ENCODE measurements at places on chromosomes 2 and 18. TPM values are rescaled to one million over a fixed set of nuclear protein-coding genes. Genes with fewer than 3 reads are reported as not detected.

DNA sequence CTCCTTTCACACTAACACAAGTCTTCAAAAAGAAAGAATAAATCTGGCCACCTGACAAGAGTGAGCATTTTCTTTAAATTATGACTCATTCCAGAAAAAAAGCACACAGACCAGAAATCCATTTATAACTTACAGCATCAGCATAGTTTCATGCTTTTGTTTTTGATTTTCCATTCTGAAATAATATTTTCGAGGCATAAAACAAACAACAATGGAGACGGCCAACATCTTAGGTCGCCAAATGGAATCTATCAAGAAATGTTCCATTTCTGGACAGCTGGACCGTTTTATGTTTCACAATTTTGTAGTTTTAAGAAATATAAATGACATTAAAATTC, 165.4 kb upstream of the ZFP36L2 start:
- H3K4me3 ChIP-seq, result no peak overlapping the region
- peak; percentile 52 for DNase-seq
- no peaks in the 10 kb centered on the region for H3K27me3 ChIP-seq
- H3K36me3 ChIP-seq, result no peaks in the 10 kb centered on the region

DNA sequence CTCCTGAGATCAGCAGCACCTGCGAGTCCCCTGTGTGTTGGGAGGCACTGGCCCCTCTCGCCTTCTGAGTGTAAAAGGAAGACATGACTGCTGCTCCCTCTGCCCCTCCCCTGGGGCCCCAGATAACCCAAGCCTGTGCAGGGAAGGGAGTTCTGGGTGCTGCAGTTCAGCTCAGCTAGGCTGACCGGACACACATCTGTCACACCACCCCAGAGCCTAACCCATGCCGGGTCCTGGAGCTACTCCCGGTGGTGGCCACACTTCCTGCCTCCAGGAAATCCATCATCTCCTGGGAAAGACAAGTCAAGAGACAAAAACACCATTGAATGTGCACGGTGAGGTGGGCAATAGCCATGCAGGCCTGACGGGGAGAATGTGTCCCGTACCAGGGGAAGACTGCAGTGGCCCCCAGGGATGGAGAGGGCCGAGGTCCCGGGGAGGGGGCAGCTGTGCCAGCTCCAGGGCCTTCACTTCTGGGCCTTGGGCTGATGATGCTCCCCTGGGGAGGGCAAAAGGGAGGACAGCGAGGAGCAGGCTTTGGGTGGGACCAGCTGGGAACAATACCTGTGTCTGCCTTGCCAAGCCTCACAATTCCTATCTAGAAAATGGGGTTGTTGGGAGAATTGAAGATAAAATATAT, 210.6 kb downstream of the TFCP2L1 start:
- no peaks in the 10 kb centered on the region for H3K36me3 ChIP-seq
- no peak for DNase-seq
- no peaks in the 10 kb centered on the region for H3K27me3 ChIP-seq
- H3K4me1 ChIP-seq, result peaks cover 12% of the 10 kb centered on the region
- H3K27ac ChIP-seq, result no peak overlapping the region
- no peak overlapping the region for H3K4me3 ChIP-seq

Gene ALPG
- total RNA-seq, result 0.27 TPM

DNA sequence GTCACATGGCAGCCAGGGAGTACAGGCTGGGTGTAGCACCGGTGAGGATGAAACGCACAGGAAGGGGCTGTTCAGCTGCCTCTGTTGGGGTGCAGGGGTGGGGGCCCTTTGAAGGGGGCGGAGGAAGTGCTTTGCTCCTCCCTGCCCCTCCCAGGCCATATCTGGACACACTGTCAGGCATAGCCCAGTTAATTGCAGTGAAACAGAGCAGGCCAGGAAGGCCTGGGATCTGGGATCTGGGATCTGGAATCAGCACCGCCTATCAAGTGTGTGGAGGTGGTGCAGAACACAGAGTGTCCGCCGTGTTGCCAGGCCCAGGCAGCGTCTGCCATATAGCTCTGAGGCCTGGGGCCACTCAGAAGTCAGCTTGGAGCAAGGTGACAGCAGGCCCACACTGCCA, 119.3 kb upstream of the MSH2 start:
- H3K36me3 ChIP-seq, result no peaks in the 10 kb centered on the region
- H3K27ac ChIP-seq, result no peak overlapping the region
- H3K4me3 ChIP-seq, result no peak overlapping the region
- H3K27me3 ChIP-seq, result no peaks in the 10 kb centered on the region
- no peak for DNase-seq

Gene TGFA
- total RNA-seq, result 0.55 TPM

- H3K4me3 ChIP-seq, result no peak overlapping the region
- no peaks in the 10 kb centered on the region for H3K36me3 ChIP-seq
- H3K27ac ChIP-seq, result no peak overlapping the region
- DNase-seq, result no peak
Observed at GRCh38 chr2:182186132-182186735, 200.6 kb downstream of the PPP1R1C start.

Gene SERPINB3
- not detected for total RNA-seq

GRCh38 chr2:225865468-225865867, 466.0 kb downstream of the NYAP2 start:
- DNase-seq, result no peak
- no peak overlapping the region for H3K4me3 ChIP-seq
- H3K27me3 ChIP-seq, result no peaks in the 10 kb centered on the region
- no peaks in the 10 kb centered on the region for H3K36me3 ChIP-seq
- no peak overlapping the region for H3K27ac ChIP-seq

- H3K4me3 ChIP-seq, result no peak overlapping the region
- no peak overlapping the region for H3K27ac ChIP-seq
- no peaks in the 10 kb centered on the region for H3K36me3 ChIP-seq
- H3K27me3 ChIP-seq, result peaks cover 5% of the 10 kb centered on the region
- no peak for DNase-seq
- peaks cover 22% of the 10 kb centered on the region for H3K4me1 ChIP-seq
Observed at GRCh38 chr18:399631-400135, 100.8 kb downstream of the COLEC12 start.

DNA sequence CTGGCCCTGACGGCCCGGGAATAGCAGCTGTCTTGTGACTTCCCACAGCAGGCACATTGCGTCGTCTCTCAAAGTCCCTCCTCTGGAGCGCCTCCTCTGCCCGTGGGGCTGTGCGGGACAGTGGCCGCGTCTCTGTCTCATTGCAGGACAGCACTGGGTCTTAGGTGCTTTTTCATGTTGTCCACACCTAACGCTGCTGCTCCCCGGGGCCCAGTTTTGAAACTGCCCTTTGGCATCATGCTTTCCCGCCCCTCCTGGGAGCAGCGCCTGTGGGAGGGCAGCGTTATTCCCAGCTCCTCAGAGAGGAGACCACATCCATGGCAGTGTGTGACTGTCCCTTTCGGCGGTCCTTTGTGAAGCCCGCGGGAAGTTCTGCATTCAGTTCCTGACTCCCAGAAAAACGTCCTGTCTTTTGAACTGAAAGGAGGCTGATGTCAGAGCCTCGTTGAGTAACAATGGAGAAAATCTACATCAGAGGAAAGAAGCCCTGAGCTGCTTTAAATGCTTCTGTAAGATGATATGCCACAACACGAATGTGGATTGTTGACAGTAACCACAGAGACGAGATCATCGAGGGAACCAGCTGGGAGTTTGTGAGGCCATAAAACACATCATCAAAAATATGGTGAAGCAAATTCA, 226.0 kb downstream of the FAM210A start:
- no peaks in the 10 kb centered on the region for H3K36me3 ChIP-seq
- peaks cover 3% of the 10 kb centered on the region for H3K27me3 ChIP-seq
- H3K27ac ChIP-seq, result peak overlapping the region; percentile 82
- peak; percentile 93 for DNase-seq
- peaks cover 29% of the 10 kb centered on the region for H3K4me1 ChIP-seq

Gene TBR1
- not detected for total RNA-seq

GRCh38 chr2:58571181-58571852, 330.2 kb upstream of the FANCL start:
- H3K27ac ChIP-seq, result no peak overlapping the region
- peaks cover 3% of the 10 kb centered on the region for H3K4me1 ChIP-seq
- no peaks in the 10 kb centered on the region for H3K27me3 ChIP-seq
- no peak overlapping the region for H3K4me3 ChIP-seq
- peak; percentile 58 for DNase-seq
- H3K36me3 ChIP-seq, result no peaks in the 10 kb centered on the region

Gene EFEMP1
- total RNA-seq, result 155 TPM

DNA sequence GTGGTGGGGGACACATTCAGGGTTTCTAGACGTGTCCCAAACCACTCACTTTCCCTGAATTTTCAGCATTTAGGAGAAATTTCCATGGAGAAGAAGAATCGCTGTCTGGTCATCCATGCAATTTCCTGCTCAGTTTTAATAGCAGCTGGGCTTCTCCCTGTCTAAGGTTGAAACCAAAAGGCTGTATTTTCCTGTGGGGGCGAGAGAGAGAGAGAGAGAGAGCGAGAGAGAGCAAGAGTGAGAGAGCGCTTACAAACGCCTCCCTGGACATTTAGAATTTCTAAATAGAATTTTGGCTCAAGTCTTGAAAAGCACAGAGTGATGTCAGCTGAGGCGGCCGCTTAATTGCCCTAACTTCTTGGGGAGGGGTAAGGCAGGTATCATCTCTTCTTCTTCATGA, 110.8 kb downstream of the SETBP1 start:
- peak; percentile 14 for DNase-seq
- no peaks in the 10 kb centered on the region for H3K27me3 ChIP-seq
- H3K4me1 ChIP-seq, result peaks cover 19% of the 10 kb centered on the region
- H3K36me3 ChIP-seq, result no peaks in the 10 kb centered on the region

GRCh38 chr2:10493634-10494281, 45.6 kb upstream of the ODC1 start:
- no peak overlapping the region for H3K27ac ChIP-seq
- peaks cover 18% of the 10 kb centered on the region for H3K4me1 ChIP-seq
- peak overlapping the region; percentile 4 for H3K4me3 ChIP-seq
- DNase-seq, result peak; percentile 87
- H3K27me3 ChIP-seq, result no peaks in the 10 kb centered on the region

GRCh38 chr2:181784556-181784955, 104.2 kb upstream of the NEUROD1 start:
- peak; percentile 77 for DNase-seq
- no peak overlapping the region for H3K4me3 ChIP-seq
- H3K27me3 ChIP-seq, result no peaks in the 10 kb centered on the region
- no peaks in the 10 kb centered on the region for H3K36me3 ChIP-seq
- peaks cover 39% of the 10 kb centered on the region for H3K4me1 ChIP-seq

Gene MEP1B
- not detected for total RNA-seq

Gene DGKD
- 18.1 TPM for total RNA-seq

DNA sequence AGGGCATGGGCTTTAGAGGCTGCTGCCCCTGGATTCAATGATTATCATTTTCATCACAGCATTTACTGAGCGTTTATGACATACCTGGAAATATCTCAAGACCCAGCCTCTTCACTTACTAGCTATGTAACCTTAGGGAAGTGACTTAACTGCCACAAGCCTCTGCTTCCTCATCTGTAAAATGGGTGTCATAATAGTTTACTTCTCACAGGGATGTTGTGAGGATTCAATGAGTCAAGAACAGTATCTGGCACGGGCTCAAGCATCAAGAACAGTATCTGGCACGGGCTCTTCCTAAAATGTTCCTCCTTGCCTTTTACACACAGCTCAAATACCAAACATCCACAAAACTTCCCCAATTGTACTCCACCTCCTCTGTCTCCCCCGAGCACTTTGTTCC, 31.4 kb downstream of the LGALSL start:
- H3K27me3 ChIP-seq, result peaks cover 52% of the 10 kb centered on the region
- H3K27ac ChIP-seq, result no peak overlapping the region
- H3K4me1 ChIP-seq, result peaks cover 5% of the 10 kb centered on the region

Gene MYOM1
- total RNA-seq, result 0.57 TPM

DNA sequence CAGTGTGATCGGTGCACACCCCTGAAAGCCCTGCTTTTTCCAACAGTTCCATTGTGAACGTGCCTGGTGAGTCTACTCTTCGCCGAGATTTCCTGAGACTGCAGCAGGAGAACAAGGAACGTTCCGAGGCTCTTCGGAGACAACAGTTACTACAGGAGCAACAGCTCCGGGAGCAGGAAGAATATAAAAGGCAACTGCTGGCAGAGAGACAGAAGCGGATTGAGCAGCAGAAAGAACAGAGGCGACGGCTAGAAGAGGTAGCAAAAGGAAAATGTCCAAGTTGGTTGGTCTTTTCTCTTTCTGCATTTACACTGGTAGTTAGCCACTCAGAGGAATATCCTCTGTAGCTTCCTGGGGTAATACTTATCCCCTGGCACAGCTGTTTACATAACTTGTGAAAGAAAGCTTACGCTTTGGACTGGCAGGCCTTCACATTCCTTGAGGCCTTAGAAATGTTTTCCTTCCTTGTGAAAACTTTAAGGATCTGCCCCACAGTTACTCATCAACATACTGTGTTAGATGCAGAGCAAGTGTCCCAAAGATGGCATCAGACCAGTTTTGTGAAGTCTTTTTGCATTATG, 146.6 kb downstream of the MAP4K4 start:
- peaks cover 30% of the 10 kb centered on the region for H3K4me1 ChIP-seq
- peak; percentile 83 for DNase-seq
- H3K27ac ChIP-seq, result peak overlapping the region; percentile 38
- no peaks in the 10 kb centered on the region for H3K27me3 ChIP-seq
- peaks cover 67% of the 10 kb centered on the region for H3K36me3 ChIP-seq

GRCh38 chr2:200603972-200604371, 18.2 kb downstream of the AOX1 start:
- peaks cover 24% of the 10 kb centered on the region for H3K4me1 ChIP-seq
- no peaks in the 10 kb centered on the region for H3K27me3 ChIP-seq
- peak; percentile 71 for DNase-seq
- no peaks in the 10 kb centered on the region for H3K36me3 ChIP-seq
- no peak overlapping the region for H3K4me3 ChIP-seq

DNA sequence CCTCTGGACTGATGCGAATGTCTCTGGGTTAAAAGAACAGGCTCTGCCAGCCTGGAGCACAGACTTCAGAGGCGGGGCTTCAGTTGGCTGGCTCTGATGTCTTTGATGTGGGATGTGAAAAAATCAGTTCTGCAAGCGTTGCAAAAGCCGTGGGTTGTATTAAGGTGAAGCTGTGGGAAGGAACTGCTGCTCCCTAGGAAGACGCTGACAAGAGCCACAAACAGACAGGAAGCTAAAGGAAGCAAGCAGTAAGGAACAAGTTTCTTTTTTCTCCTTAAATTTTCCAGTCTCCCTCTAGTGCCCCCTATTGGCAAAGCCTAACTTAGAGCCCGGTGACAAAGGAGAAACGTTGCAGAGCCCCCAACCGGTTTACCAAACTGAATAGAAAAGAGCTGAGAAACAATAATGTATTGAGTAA, 239.0 kb downstream of the CCDC178 start:
- H3K36me3 ChIP-seq, result no peaks in the 10 kb centered on the region
- peak; percentile 32 for DNase-seq
- no peak overlapping the region for H3K27ac ChIP-seq
- no peaks in the 10 kb centered on the region for H3K4me1 ChIP-seq
- H3K4me3 ChIP-seq, result peak overlapping the region; percentile 37

Gene FAM228B
- 9.7 TPM for total RNA-seq

Gene KCNG2
- total RNA-seq, result 0.16 TPM

Gene ZNF385B
- total RNA-seq, result 0.27 TPM

DNA sequence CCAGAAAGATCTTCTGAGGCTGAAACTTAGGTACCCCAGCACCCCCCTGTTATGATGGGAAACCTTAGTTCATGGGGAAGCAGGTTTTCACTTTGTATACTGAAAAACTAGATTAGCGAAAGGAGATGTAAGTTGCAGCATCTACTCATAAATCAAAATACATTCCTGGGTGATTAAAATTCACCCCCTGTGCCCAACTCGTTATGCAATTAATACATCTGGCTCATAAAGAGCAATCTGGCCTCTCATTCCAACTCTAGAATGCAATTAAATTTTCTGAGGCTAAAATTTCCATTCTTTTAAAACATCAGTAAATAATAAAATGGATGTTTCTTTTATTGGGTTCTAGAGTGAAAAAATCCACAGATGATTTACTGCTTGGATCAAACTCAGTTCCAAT, 110.9 kb upstream of the BZW1 start:
- H3K36me3 ChIP-seq, result no peaks in the 10 kb centered on the region
- no peaks in the 10 kb centered on the region for H3K4me1 ChIP-seq
- H3K27ac ChIP-seq, result no peak overlapping the region
- DNase-seq, result no peak
- H3K27me3 ChIP-seq, result no peaks in the 10 kb centered on the region
